ENCODE measurements at places on chromosomes 7 and 10.

- DNase-seq, result no peak
Observed at GRCh38 chr7:29306319-29306991, 111.9 kb downstream of the CHN2 start.

- DNase-seq, result no peak
Observed at GRCh38 chr10:50928190-50928552, 42.7 kb upstream of the A1CF start.

GRCh38 chr7:16668049-16668858, 22.3 kb downstream of the BZW2 start:
- DNase-seq, result peak; percentile 90

DNA sequence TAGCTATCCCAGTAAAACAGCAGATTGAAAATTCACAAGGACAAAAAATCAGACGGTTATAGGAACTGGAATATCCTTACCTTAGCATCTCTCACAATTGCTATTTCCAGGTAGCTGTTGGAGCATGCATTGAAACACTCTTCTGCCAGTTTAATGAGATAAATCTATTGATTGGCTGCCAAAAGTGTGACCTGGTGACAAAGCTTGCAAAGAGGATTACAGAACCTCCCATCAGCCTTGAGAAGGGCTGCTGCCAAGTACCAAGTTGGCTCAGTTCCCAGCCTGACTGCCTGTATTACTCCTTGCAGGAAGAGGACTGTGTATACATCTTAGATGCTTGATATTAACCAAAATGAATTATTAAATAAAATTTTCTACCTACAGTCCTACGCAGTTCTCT, 5.1 kb downstream of the PRLHR start:
- DNase-seq, result no peak

DNA sequence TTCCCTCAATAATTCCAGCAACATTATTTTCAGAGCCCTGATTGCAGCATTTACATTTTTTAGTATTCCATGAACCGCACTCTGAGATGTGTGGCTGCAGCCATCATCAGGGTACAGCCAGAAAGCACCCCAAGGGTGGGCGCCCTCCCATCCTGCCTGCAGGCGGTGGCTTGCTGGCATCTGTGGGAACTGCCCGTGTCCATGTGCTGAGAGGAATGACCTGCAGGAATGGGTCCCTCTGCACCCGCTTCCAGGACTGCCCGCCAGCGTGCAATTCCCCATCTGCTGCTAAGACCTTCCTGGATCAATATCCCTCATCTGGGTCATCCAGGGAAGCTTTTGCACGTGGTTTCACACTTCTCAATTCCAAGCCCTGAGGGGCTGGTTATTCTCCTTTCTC, 32.8 kb upstream of the NUB1 start:
- DNase-seq, result peak; percentile 9

DNA sequence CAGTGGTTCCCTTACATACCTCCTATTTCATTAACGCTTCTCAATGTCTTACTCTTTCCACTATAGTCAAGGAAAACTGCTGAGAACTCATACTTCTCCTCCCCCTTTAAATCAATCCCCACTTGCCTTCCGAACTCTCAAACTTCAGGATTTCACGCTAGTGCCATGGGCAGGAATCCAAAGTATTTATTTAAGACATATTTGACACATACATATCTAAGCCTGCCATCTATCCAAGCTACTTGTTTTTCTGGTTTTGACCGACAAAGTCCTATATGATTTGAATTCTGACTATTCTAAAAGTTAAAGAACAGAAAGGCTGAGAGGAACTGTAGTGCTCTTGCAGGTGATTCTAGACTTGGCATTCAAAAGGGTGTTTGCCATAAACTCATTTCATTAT, 51.8 kb downstream of the CCDC6 start:
- DNase-seq, result no peak

GRCh38 chr7:7100432-7100849, 81.9 kb upstream of the C1GALT1 start:
- DNase-seq, result no peak

DNA sequence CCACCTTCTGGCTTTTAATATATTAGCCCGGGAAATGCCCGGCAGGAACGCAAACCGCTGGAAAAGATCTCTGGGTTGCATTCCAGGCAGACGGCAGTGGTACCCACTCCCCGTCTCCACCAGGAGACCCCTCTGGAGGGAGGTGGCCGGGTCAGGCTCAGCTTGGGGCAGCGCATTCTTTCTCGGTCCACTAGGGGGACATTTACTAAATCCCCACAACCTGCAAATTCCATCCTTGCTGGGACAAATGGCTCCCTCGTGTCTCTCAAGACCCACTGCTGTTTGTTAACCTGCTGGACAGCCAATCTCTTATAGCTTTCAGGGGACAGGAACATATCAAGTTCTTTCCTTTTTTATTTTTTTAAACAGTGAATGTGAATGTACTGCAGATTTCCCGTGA, 45.8 kb upstream of the CARD11 start:
- DNase-seq, result no peak

GRCh38 chr7:74240482-74240881, 13.7 kb downstream of the RFC2 start:
- no peak for DNase-seq

GRCh38 chr10:1957057-1957456, 219.7 kb upstream of the ADARB2 start:
- no peak for DNase-seq

DNA sequence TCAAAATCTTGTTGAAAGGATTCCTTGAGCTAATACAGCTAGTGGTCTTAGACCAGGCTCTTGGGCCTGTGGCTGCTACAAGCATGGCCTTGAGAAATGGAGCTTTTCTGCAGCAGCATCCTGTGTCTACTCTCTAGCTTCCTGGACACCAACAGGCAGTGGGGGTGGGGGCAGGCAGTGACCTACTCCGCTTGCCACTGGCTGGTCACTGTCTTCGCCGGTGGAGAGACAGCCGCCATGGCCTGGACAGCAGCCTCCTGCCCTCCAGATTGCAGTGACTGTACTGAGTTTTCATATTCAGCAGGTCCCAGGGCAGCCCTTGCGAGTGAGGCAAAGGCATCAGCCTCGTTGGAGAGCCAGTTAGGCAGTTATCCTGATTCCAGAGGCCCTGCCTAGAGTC, 204.6 kb downstream of the HECW1 start:
- no peak for DNase-seq

- DNase-seq, result no peak
Observed at GRCh38 chr10:86681047-86681446, 12.7 kb downstream of the LDB3 start.

- DNase-seq, result no peak
Observed at GRCh38 chr7:28623105-28623730, 210.9 kb downstream of the CREB5 start.

- DNase-seq, result no peak
Observed at GRCh38 chr10:68261132-68261856, 29.4 kb upstream of the ATOH7 start.

- no peak for DNase-seq
Observed at GRCh38 chr10:99880080-99880835, 97.8 kb downstream of the ABCC2 start.

- no peak for DNase-seq
Observed at GRCh38 chr10:86655596-86655995, 1.2 kb downstream of the OPN4 start.

- no peak for DNase-seq
Observed at GRCh38 chr10:117318909-117319308, 56.3 kb downstream of the PDZD8 start.

- DNase-seq, result no peak
Observed at GRCh38 chr10:34761453-34761852, 53.6 kb downstream of the PARD3 start.

- no peak for DNase-seq
Observed at GRCh38 chr10:128579280-128579865, 453.1 kb upstream of the MKI67 start.

DNA sequence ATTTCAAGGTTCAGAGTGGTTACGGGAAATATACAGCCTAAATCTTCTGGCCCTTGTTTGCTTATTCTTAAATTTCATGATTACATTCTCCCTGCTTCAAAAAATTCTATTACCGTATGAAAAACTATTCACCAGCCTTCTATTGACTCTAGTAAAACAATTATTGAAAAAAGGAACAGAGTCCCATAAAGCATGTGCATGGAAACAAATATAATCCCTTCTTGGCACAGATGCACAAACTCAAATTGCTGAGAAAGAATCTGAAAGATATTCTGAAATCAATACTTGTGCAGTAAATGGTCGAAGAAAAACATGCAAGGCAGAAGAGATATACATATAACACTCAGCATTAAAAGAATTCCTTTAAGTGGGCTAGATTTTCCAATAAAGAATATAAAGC, 83.6 kb downstream of the LRRN3 start:
- DNase-seq, result no peak

DNA sequence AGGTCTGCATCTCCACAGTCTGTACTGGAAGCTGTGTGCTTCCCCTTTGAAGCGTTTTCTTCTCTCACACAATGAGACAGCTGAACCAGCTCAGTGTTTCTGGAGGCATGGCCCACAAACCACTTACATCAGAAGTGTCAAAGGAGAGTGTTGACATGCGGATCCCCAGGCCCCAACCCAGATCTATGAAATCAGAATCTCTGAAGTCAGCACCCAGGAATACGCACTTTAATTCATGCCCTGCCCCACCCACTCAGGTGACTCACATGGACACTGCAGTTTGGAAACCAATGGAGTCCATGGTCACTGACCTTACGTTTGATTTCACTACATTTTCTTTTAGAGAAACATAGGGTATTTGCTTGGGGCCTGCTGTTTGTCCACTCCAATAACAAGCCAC, 19.0 kb downstream of the TLL2 start:
- DNase-seq, result no peak

DNA sequence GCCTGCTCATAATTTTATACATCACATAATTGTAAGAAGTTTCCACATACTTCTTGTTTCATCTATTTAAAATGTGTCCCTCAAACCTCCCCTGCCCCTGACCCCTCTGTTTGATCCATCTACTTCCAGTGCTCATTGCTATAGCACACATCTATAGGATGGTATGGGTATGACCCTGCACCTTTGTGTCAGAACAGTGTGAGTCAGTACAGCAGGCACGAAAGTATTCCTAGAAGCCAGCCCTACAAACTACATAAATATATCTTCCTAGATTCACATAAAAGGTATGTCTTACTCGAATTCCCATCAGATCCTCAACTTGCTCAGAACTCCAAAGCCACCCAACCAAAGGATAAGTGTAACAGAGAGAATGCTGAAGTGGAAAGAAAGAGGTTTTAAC, 25.7 kb upstream of the ING3 start:
- no peak for DNase-seq

GRCh38 chr7:110801502-110801901, 289.4 kb upstream of the LRRN3 start:
- DNase-seq, result no peak

DNA sequence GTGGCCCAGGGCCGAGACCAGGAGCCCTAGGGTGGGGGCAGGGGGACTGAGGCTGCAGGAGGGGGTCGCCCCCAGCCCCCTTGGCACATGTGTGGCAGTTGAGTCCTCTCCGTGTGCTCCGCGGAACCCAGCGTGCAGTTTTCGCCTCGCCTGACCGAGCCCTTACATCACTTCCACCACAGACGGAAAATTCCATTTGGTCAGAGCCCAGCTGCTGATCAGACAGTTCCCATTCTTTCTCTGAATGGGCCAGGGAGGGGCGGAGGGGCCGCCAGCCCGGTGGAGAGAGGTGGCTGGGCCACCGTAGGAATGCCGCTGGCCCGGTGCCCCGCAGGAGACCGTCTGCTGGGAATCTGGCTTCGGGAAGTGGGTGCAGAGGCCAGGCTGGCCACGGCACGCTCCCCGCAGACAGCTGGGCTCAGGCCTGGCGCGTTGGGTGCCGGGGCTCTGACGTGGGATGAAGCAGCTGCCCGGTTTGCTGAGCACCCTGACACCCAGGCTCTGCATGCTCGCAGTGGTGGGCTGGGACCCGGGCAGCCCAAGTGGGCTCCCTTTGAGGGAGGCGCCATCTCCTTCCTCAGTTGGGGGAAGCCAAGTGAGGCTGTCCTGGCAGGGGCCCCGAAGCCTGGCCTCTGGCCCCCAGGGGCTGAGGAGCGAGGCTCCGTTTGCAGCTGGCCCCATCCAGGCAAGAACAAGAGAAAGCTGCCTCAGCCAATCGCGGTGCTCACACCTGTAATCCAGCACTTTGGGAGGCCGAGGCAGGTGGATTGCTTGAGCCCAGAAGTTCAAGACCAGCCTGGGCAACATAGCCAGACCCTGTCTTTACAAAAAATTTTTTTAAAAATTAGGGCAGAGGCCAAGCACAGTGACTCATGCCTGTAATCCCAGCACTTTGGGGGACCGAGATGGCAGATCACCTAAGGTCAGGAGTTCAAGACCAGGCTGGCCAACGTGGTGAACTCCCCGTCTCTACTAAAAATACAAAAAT, 9.9 kb downstream of the TTYH3 start:
- peak; percentile 94 for DNase-seq

DNA sequence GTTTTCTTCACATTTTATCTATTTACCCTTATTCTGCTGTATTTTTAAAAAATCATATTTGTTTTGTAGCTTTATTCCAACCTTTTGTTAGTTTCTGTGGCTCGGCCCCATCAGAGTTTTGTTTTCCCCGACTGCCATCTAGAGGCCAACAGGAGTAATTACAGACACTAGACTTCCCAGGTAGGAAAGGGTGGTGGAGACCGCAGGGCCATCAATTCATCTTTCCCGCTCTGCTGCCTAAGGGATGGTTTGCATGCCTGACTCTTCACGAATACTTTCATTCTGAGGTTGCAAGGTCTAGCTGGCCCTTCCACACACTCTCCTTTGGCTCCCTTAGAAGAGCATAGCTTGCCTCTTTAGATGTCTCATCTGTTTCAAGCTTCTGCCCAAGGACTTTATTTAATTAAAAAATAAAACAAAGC, 38.3 kb downstream of the LYZL2 start:
- no peak for DNase-seq

- no peak for DNase-seq
Observed at GRCh38 chr10:2488446-2489005, 578.8 kb upstream of the PFKP start.

- DNase-seq, result no peak
Observed at GRCh38 chr10:78997635-78998618, 70.8 kb upstream of the ZMIZ1 start.

GRCh38 chr7:22610263-22610662, 110.3 kb upstream of the STEAP1B start:
- no peak for DNase-seq

DNA sequence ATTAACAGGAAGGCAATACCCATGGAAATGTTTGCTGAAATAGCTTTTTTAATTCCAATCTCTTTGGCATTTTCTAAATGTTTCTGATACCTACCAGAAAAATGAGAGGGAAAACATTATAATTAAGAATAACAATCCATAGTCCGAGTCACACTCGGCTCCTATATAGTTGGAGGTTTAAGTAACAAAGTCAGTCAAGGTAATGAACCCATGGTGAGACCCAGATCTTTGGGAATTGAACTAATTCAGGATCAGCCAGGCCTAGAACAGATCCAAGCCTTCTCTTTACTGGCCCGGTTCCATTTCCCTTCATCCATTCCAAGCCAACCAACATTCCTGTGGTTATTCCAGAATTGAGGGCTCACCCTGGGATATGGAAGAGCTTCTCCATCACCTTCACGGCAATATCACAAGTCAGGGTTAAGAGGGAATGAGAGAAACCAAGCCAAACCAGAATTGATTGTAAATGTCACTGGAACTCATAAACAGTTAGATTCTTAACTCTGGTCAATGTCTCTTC, 28.3 kb downstream of the ABCB4 start:
- DNase-seq, result no peak

GRCh38 chr7:867001-867405, 9.4 kb upstream of the GET4 start:
- peak; percentile 82 for DNase-seq

GRCh38 chr10:106566873-106567272, 597.6 kb downstream of the SORCS1 start:
- no peak for DNase-seq
